ENCODE measurements at places on chromosomes 11 and 22.

GRCh38 chr11:120034881-120035630 lies 102.9 kb downstream of the TRIM29 start:
- DNase-seq: no peak

DNA sequence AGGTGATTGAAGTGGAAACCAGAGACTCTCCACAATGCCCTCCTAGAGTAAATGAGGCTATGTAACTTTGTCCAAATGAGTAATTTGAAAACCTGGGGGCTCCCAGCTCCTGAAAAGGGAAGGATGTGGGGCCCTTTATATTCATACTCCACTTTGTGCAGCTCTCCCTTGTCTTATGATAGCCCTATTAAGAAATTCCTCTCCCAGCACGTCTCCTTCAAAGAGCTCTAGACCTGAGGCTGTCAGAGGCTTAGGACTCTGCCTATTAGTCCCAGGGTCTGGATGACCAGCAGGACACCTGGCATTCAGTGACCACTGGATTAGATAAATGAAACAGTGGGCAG lies 2.1 kb downstream of the SLC43A1 start:
- DNase-seq: no peak

- no peak for DNase-seq
These were observed 118.3 kb downstream of the FAT3 start for GRCh38 chr11:92342886-92343285.

DNA sequence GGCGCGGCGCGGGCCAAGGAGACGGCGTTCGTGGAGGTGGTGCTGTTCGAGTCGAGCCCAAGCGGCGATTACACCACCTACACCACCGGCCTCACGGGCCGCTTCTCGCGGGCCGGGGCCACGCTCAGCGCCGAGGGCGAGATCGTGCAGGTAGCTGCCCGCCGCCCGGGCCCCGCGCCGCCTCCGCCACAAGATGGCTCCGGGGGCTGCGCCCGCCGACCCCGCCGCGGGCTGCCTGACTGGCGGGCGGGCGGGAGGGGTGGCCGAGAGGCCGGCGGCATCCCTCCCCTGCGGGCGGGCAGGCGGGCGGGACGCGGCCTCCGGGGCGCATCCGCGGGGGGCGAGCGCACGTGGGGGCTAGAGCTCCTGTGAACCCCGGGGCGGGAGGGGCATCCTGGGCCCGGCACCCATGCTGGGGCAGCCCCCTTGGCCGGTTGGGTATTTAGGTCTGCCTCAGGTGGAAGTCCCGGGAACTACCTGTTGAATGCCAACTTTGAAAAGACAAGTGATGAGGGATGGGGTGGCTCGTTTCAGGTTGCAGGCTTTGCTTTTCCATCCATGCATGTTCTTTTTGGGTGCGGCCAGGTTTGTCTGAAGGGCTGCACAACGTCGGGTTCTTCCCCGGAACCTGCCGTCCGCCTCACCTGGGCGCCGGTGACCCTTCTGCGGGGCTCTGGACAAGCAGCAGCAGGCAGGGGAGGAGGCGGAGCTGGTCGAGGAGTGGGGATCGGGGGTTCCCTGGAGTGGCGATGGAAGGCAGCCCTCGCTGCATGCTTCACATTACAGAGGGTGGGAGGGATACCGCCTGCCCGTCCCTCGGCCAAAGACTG lies 760 bp downstream of the ZNRF3 start:
- no peak for DNase-seq

DNA sequence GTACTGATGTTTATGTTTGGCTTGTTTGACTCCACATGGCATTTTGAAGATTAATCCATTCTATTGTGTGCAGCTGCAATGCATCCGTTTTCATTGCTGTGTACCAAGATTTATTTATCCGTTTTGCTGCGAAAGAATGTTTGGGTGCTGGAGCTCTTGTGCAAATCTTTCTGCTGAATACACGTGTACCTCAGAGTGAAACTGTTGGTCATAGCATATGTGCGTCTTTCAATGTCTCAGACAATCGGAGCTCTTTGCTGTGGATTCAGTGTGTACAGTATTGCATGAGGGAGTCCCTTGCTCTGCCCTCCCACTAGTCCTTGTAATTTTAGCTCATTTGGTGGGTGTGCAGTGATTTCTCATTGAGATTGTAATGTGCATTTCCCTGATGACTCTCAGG lies 545.4 kb downstream of the TBC1D22A start:
- no peak for DNase-seq

DNA sequence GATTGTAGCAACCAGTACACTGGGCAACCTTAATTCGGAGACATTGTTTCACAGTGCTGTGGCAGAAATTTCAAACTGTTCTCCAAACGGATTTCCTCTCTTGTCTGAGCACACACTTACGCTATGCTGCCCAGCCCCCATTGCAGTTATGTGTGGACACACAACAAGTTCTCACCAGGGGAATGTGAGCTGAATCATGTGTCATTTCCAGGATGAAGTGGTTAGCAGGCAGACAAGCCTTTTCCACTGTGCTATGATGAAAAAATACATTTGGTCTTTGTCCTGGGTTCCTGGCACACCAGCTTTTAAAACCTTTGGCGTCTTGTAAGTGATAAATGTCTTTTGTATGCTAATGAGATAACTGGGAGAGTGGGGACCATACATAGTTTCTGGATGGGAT lies 46.9 kb upstream of the SYT9 start:
- no peak for DNase-seq

GRCh38 chr11:124762624-124763155 lies 600 bp upstream of the ESAM start:
- DNase-seq: peak; percentile 38

DNA sequence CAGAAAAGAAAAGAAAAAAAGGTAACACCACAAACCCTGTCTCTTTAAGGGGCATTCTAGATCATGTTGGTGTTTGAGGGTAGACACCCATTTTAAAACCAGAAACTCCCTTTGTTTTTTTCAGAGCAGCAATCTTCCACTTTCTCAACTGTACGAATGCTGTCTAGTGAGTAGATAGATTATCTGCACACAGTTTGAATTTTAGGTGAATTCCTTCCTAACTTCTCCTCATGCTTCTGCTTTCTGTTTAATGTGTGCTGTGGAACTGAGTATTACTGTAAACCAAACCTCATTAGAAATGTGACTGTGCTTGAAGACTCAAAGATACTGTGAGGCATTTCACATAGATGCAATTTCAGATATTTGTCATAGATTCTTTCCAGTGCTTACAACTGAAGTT lies 102.4 kb downstream of the PRMT3 start:
- no peak for DNase-seq

GRCh38 chr11:64745189-64745520 lies 1.2 kb upstream of the RASGRP2 start:
- DNase-seq: no peak

- DNase-seq: peak; percentile 10
These were observed 24.8 kb downstream of the APOL5 start for GRCh38 chr22:35742342-35743100.

GRCh38 chr22:30640361-30640760 lies 4.8 kb downstream of the SLC35E4 start:
- DNase-seq: no peak

DNA sequence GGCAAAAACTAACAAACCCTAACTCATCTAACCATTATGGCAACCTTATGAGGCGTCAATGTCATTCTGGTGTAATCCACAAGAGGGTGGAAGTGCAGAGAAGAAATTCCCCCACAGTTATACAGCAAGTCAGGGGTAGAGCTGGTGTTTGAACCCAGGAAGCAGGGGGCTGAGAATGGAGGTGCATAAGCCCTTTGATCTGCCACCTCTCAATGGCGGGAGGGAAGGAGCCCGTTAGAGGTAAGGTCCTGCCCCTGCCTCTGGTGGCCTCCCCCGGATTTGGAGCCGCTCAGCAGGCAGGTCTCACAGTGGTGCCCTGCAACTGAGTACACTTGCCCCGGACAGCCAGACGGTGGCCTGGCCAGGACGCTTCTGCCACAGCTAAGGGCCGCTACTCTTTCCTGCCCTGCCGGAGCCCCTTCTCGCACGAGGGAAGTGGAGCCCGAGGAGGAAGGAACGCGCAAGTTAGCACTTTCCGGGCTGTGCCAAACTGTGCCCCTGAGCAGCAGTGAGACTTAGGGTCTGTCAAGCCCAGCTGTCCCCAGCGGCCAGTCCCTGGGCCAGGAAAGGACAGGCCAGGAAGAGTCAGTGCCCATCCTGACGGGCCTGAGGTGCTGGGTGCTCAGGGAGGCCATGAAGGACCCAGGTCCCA lies 1.1 kb downstream of the FXYD2 start:
- peak; percentile 2 for DNase-seq

DNA sequence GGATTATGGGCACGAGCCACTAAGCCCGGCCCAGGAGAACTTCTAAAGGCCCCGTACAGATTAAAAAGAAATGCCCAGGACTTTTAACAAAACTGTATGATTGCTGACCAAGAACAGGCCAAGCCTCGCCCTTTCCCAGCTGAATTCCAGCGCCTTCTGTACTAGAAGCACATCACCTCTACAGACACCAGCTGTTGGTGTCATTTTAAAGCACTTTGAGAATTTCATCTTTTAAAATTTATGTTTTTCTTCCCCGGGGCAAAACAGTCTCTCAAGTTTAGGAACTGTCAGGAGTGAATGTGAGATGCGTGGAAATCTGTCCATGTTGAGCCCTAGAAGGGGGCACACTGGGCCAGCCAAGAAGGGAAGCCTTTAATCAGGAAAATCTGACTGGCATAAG lies 362.4 kb downstream of the LARGE1 start:
- no peak for DNase-seq

DNA sequence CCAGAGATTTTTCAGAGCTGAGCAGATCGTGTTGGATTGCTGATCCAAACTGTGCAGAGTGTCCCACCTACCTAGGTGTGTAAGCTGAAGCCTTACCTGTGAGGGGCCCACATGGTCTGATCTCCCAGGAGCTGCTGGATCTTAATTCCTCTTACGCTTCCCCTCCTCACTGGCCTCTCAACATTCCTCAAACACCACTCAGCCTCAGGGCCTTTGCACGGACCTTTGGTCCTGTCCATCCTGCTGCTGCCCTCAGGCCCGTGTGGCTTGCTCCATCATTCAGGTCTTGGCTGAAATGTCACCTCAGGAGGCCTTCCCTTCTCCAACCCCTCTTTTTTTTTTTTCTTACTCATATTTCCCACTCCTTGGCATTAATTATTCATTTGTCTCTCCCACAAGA lies 21.1 kb upstream of the RAB1B start:
- no peak for DNase-seq

DNA sequence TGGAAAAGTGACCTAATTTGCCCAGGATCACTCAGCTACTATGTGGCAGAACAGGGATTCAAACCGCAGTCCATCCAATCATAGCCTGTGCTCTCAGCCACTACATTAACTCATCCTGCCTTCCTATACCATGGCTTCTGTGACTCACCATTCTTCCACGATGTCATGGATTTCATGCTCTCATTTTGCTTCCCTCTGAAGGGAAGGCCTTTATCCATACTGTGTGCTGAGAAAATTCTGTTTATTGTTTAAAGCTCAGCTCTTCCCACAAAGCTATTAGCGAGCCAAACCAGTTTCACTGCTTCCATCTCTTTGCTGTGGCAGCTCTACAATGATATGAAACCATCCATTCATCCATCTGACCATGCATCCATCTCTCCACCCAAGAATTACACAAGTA lies 289.9 kb downstream of the TENM4 start:
- DNase-seq: no peak

- no peak for DNase-seq
These were observed 758 bp downstream of the GALNT18 start for GRCh38 chr11:11620921-11621572.

- DNase-seq: peak; percentile 23
These were observed 11.0 kb downstream of the CTNND1 start for GRCh38 chr11:57772562-57772961.

DNA sequence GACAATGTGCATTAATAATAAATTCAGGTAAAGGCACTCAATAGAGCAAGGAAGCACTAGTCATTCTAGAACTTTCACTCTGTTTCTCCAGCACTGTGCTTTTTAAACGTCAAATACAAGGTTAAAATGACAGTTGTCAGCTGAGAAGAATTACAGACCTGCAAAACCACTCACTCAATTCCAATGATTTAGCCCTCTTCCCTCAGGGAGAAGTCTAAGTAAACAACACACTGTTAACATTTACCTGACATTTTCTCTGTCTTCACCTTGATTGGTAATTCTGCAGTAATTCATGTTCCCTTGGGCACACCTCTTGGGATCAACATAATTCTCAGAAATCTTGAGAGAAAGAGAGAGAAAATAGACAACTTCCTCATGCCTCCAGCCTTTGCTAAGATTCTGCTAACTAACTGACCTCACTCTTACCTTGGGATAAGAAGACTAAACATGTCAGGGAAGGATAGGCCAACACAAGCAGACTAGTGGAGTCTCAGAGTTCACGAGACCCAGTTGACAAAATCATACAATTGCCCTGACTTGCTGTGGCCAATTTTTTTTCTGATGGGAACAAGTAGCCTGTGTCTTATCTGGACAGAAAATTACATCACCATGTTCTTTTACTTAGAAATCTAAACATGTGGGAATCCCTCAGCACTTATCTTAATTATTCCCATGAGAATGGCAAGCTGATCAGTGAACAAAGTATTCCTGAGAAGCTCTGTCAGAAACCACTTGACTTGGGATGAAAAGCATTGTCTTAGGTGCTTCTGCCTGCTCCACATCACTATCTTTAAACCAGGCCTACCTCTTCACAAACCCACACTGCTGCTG lies 516.8 kb upstream of the FAT3 start:
- no peak for DNase-seq

DNA sequence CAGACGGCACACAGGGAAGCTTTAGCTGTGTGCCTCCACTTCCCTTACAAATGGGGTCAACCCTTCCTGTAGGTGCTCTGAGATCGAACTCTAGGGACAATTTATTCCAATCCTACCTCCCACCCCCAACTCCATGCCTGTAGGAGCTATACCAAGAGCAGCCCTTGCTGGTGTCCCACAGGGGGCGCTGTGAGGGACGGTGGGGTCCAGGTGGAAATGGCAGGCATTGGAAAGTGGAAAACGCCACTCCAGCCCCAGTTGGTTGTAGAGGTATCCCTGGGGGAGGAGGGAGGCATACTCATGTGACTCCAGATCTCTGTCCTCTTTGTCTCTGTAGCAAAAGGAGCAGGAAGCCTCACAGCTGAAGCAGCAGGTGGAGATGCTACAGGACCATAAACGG lies 161.3 kb downstream of the MYO18B start:
- no peak for DNase-seq

DNA sequence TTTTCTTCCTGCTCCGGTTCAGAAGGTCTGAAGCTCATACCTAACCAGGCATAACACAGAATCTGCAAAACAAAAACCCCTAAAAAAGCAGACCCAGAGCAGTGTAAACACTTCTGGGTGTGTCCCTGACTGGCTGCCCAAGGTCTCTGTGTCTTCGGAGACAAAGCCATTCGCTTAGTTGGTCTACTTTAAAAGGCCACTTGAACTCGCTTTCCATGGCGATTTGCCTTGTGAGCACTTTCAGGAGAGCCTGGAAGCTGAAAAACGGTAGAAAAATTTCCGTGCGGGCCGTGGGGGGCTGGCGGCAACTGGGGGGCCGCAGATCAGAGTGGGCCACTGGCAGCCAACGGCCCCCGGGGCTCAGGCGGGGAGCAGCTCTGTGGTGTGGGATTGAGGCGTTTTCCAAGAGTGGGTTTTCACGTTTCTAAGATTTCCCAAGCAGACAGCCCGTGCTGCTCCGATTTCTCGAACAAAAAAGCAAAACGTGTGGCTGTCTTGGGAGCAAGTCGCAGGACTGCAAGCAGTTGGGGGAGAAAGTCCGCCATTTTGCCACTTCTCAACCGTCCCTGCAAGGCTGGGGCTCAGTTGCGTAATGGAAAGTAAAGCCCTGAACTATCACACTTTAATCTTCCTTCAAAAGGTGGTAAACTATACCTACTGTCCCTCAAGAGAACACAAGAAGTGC lies 661 bp upstream of the MALAT1 start:
- no peak for DNase-seq

GRCh38 chr11:13064593-13064992 lies 55.5 kb downstream of the RASSF10 start:
- DNase-seq: no peak

Measured in SW 1271 (cell line).